ENCODE measurements at places on chromosomes 12 and 14.

DNA sequence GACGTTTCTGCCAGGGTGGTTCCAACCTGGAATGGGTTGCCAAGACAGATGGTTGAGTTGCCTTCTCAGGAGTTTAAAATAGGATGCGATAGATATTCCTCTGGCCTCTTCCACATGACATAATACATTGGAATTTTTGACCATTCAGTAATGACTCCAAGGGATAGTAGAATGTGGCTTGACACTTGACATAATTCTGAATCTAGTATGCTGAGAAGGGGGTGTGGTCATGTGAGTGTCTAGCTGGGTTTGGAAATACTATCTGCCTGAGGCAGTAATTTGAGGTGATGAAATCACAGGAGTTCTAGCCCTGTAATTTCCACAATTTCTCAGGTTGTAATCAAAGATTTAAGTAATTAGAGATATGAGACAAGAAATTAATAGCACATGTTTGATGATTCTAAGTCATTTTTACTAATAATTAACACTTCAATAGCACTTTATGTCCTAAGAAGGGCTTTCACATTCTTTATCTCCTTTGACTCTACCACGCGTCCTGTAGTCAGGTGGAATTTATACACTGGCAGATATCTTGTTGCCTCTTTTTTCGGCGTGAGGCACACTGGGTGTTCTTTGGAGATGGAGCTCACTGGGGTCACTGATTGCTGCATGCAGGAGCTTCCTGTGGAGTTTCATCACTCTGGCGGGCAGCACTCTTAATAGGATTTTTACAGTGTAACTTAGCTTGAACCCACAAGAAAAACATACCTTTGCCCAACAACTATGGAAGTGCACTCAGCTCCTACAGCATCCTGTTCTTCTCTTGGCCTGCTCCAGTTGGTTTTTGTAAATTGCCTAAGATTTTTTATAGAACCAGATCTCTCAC lies 3.2 kb upstream of the AMIGO2 start:
- DNase-seq, result no peak

DNA sequence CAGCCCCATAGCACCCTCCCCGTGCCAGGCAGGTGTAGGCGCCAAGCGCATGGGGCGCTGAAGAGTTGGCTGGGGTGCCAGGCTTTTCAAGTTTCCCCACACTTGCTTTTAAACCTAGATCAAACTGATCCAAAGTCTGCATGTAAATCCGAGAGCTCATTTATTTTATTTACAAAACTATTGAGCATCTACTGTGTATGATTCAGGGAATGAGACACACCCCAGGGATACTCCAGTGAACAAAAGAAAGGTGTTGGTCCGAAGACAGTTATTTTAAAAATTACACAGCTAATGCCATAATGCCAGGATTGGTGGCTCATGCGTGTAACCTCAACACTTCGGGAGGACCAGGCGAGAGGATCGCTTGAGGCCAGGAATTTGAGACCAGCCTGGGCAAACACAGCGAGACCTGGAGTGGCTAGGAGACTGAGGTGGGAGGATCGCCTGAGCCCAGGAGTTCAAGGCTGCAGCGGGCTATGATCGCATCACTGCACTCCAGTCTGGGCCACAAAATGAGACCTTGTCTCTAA lies 780 bp upstream of the SLC41A2 start:
- no peak for DNase-seq

- DNase-seq, result no peak
Measured at GRCh38 chr14:90536511-90537191, 139.8 kb downstream of the CALM1 start.

GRCh38 chr14:93535537-93535936 lies 104.8 kb downstream of the UNC79 start:
- DNase-seq, result no peak

DNA sequence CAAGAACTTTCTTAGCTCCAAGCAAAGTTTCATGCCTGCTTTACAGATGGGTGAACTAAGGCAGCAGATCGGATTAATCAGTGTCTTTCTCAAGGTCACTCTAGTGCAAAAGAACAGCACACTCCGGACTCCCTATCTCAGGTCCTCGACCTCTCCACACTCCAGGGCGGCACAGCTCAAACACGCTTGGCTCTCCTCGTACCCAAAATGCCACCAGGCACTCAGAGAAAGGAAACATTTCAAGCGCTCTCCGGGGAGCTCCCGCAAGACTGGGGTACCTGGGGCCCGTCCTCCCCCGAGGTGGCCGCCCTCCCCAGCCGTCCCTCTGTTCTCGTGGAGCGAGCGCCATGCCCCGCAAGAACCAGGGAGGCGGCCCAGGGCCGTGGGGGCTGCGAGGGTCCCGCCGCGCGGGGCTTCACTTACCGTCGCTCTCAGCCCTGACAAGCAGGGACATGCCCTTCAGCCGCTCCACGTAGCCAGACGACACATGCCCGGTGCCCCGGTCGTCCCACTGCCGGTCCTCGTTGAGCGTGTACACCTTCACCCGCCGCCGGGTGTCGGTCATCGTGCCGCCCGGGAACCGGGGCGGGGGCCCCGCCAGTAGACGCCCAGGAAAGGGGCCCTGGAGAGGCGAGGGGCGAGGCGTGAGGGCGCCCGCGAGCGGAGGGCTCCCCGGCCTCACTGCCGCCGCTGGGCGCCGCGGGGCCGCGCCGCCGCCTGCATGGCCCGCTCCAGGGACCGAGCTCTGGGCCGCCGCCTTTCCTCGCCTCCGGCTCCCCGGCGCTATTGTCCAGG lies 830 bp downstream of the PPP4R3A start:
- DNase-seq, result peak; percentile 39

- peak; percentile 66 for DNase-seq
Measured at GRCh38 chr12:123223241-123223668, 9.7 kb downstream of the MPHOSPH9 start.

GRCh38 chr14:31927348-31927832 lies 149.7 kb upstream of the ARHGAP5 start:
- no peak for DNase-seq

GRCh38 chr14:64753374-64753773 lies 49.1 kb downstream of the PLEKHG3 start:
- no peak for DNase-seq

GRCh38 chr14:69685716-69686115 lies 74.3 kb downstream of the SUSD6 start:
- no peak for DNase-seq

DNA sequence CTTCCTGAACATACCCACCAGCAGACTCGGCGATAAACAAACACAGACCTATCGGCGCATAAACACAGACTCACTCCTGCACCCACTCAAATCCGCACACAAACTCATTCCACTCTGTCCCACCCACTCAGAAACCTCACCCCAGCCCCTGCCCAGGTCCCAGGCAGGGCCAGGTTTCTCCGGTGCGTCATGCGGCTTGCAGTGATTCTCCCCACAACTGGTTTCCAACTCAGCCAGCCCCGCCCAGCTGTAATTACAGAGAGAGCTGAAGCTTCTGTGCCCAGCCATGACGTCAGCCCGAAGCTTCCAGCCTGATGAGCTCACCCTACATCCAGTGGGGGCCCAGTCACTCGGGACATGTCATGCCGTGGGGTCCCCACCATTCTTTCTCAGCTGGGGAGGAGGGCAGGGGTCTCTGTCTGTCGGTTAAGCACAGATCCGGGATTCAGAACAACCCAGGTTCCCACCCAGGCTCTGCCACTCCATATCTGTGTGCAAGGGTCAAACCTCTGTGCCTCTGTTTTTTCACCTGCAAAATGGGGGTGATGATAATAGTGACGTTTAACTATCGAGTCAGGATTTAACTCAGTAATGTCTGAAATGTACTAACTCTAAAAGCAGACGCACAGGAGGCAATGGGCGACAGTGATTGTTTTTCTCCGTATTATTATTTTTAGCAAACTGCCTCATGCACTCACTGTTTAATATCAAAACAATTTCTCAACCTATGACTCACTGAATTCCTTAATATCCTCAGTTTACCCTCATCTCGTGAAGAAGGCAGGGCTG lies 2.3 kb upstream of the HSPB8 start:
- no peak for DNase-seq

- no peak for DNase-seq
Measured at GRCh38 chr12:76252031-76252430, 96.2 kb downstream of the BBS10 start.

DNA sequence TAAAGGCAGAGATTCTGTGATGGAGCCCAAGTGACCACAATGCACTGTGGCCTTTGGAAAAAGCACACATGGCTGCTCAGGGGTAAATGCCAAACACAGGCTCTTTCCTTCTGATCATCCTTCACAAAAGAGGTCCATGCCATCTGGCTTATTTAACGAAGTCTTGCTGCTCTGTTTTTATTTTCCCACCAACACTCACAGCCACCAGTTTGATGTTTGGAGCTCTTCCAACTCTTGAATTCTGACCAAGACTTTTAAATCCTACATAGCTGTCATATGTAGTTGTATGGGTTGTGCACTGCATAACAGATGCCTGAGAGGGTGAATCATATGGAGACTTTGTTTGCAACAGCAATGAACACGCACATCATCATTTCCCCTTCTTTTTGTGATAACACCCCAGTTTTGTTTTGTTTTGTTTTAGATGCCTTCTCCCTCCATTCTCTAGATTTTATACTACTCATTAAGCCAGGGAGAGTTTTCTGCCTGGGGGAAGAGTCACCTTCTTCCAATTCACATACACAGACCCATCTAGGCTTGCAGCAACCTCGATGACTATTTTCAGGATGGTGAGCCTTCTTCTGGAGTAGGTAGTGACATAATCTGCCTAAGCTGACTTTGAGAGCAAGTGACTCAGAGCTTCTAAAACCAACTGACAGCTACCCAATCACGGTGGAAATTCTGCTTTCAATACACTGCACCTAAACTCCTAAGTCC lies 145.2 kb upstream of the WSCD2 start:
- no peak for DNase-seq

- no peak for DNase-seq
Measured at GRCh38 chr12:53523131-53523530, 15.8 kb upstream of the NPFF start.

GRCh38 chr14:66233591-66233990 lies 252.6 kb upstream of the CCDC196 start:
- DNase-seq, result no peak

DNA sequence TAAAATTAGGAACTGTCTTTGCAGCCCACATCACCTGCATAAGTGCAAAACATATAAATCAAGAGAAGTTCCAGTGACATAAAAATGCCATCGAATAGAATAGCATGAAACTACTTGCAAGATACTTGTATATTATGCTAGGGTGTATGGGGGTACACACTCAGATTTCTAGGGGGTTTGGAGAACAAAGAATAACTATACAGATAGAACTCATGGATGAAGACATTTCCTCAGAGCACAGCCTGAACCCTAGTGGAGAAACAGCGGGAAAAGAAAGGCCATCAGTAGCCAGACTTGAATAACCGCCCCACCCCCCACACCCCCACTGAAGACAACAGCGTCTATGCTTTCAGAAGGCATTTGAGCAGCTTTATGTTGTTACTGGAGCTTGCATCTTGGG lies 425.8 kb downstream of the NPAS3 start:
- DNase-seq, result no peak

DNA sequence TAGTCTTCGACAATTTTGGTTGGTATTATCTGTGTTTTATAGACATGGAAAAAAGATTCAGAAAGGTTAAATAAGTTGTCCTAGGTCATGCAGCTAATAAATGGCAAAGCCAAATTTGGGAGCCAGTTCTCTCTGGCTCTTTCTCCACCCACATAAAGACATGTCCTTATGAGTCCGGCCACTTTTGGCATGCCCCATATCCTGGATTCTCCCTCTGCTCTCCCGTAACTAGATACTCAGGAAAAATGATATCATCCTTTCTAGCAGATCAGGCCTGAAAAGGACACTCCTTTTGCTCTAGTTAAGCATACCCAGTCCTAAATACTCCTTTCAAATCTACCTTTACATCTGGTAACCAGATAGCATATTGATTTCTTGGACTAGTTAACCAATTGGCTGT lies 64.4 kb downstream of the TTLL5 start:
- no peak for DNase-seq

All from CD4-positive, alpha-beta T cell treated with Interleukin-12 subunit alpha and Interleukin-12 subunit beta, for 1 hour (primary cell).